ENCODE measurements at places on chromosomes 7 and 10.

- DNase-seq = no peak
These were observed 724.2 kb upstream of the CELF2 start for GRCh38 chr10:10293481-10293951.

DNA sequence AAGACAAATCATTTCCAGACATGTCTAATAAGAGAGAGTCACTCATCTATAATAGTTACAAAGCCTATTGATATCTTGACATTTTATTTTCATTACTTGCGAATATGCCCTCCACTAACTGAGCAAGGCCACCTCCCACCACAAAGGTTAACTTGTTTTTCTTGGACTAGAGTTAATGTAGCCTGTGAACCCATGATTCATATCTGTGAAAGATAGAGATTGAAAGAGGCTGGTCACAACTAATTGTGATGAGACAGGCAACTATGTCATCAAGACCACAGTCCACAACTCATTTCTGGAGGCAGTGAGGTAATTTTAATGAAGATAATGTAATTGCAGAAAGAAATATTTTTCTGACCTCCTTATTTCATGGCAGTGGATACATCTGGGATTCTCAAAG, 491.8 kb upstream of the TPK1 start:
- DNase-seq = no peak

- no peak for DNase-seq
These were observed 203.1 kb downstream of the TFEC start for GRCh38 chr7:115827305-115828045.

DNA sequence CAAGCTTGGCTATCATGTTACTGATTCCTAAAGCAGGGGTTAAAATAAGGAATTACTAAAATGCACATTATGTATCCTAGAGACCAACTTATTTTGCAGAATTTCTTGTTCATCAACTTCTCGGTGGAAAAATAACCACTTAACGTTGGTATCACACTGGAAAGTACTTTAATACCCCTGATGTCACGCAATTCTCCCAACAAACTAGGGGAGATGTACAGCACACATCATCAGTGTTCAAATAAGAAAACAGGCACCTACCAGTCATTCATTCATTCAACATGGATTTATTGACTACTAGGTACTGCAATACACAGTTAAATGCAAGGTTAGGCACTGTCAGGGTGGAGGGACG, 648 bp downstream of the HUS1 start:
- DNase-seq = no peak
